ENCODE measurements at places on chromosomes 4 and X.
A peak's percentile ranks its signal among the peaks of the same experiment; 100 is the strongest.

- no peak for DNase-seq
Observed at GRCh38 chrX:17409566-17410290, 34.7 kb downstream of the NHS start.

GRCh38 chr4:1685235-1686150, 1.4 kb upstream of the FAM53A start:
- no peak for DNase-seq

DNA sequence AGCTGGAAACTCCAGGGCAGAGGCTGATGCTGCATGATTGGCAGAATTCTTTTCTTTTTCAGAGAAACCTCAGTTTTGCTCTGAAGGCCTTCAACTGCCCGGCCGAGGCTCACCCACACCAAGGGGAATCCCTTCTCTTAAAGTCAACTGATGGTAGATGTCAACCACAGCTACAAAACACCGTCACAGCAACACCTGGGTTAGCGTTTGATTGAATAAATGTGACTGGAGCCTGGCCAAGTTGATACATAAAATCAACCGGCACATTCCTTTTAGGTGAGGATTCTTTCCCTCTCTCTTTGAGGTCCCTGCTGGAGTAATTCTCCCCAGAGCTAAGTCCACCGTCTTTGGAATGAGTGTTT, 15.2 kb upstream of the KIAA0232 start:
- DNase-seq: no peak

GRCh38 chr4:4923201-4923600, 63.7 kb downstream of the MSX1 start:
- DNase-seq: no peak

DNA sequence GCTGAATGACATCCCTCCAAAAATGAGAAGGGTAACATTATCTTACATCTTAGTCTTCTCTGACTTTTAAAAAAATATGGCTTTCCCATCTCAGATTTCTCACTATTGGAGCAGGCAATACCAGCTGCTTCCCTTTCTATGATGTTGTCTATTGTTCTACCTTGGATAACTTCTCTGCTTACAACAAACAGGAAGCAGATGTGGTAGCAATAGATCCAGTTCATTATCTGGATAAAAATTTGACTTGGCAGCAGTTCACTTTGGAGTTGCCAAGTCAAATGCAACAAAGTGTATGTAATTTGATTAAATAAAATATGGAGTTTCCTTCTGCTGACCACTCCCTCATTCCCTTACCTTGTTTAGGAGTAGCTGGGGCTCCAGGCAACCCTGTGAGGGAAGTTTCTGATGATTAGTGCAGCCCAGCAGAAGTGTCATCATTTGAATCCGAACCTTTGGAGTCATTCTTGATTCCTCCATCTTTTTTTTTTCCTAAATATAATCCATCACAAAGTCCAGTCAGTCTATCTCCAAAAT, 72.0 kb upstream of the GPRIN3 start:
- no peak for DNase-seq

GRCh38 chrX:6813836-6814370, 279.0 kb upstream of the VCX3A start:
- DNase-seq: no peak

- no peak for DNase-seq
Observed at GRCh38 chrX:8741981-8742380, 10.0 kb upstream of the ANOS1 start.

DNA sequence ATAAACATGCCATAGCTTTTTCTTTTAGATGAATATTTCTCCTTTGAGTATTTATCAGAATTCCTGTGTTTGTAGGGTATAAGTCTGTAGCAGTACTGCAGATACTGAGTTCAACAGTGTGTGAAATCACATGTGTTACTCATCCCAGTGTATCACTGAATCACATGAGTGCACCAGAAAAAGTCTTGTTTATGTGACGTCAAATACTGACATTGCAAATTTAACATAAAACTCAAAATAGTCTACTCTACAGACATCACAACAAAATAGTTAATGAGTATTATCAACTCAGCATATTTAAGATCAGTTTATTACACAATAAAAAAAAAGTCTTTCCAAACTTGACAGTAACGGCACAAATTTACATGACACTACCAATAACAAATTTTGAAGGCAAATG, 221.3 kb downstream of the DCTD start:
- no peak for DNase-seq

GRCh38 chr4:82216219-82216618, 157.6 kb downstream of the HNRNPD start:
- DNase-seq: no peak

DNA sequence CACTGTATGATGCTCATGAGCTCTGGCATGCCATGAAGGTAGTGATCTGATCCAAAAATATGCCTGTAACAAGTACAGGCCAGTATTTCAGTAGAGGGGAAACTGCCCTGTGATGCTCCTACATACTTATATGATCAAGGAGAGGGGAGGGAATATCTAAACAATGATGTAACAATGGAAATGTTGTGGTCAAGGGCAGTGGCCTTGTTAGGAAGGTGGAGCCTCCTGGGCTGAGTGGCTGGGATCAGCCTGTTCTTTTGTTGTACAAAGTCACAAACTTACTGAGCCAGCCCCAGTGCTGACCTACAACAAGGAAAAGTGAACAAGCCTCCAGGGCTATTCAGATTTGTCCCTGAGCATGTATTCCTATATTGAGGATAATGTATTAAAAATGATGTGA, 70.3 kb downstream of the ANXA10 start:
- DNase-seq: no peak

DNA sequence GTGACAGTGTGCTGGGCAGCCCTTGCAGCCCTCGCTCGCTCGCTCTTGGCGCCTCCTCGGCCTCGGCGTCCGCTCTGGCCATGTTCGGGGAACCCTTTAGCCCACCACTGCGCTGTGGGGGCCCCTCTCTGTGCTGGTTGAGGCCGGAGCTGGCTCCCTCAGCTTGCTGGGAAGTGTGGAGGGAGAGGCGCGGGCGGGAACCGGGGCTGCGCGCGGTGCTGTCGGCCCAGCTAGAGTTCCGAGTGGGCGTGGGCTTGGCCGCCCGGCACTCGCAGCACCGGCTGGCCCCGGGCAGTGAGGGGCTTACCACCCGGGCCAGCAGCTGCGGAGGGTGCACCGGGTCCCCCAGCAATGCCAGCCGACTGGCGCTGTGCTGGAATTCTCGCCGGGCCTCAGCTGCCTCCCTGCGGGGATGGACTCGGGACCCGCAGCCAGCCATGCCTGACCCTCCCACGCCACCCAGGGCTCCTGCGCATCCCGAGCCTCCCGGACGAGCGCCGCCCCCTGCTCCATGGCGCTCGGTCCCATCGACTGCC, 770.1 kb upstream of the GALNTL6 start:
- DNase-seq: no peak

DNA sequence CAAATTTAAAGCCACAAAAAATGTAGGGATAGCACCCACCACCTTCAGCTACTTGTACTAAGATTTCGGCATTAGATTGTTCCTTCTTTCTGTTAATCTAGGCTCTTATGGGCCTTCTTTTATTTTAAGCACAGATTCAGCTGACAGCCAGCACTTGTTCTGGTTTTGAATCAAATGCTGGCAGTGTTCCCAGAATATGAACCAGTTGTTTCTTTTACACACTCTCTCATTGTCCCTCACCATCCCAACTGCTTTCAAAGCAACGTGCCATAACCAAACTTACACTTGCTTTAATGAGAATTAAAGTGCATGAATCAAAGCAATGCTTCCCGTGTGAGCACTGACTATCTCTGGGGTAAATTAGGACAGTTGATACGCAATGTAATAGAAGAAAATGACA, 744.5 kb upstream of the FAM241A start:
- DNase-seq: no peak

DNA sequence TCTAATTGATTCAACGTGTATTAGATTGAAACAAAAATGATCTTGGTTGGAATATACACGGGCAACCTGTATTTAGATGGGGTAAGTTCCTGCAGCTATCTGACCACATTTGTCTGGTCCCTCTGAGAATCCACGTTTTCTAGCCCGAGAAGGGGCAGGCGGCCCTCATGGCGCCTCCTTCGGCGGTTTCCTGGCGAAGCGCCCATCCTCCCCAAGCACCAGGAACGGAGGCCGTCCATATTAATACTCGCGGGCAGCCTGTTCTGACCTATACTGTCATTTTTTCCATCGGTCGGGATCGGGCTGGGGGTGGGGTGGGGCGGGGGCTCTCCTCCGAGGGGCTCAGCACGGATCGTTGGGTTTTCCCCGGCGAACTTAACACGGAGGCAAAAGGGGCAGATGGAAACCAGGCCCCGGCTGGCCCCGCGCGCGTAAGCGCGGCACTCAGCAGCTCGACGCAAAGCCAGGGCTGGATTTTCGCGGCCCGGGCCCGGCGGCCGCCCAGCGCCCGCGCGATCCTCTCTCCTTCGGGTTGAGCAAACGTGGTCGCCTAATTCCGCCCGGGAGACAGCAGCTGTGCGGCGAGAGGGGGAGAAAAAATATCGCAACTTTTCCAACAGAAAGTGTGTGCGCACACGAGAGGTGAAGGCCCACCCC, 77.2 kb upstream of the BCOR start:
- DNase-seq: no peak

DNA sequence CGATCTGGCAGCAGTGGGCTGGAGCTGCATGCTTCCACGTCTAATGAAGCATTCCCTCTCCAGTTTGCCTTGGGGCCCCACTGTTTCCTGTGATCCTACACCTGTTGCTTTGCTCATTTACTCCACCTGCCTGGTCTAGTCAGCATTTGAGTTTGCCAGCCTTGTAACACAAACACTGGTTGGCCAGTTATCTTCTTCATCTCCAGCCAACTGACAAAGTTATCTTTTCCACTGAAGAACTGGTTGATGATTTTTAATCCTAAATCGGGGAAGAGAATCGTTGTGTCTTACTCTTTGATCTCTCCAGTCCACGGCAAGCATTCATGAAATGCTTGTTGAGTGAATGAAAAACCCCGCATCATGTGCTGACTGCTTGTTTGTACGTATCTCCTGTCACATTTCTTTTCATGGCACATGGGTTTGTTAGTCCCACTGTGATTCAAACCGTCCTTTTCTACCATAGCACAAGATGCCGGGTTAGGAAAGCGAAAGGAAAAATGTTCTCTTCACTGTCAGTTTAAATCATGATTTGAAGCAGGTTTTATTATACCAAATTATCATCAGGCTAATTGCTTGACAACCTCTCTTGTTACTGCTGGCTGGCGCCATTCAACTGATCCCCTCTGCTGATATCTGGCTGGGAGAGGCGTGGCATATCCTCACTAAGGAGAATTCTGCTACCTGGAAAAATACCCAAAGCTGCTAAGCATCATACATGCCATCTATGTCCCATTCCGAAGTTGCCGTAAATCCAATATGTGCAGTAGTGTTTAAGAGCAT, 144.8 kb downstream of the SHROOM3 start:
- peak; percentile 20 for DNase-seq

- DNase-seq: no peak
Observed at GRCh38 chrX:25344161-25344936, 328.6 kb upstream of the ARX start.

- no peak for DNase-seq
Observed at GRCh38 chrX:10296576-10296975, 139.8 kb downstream of the CLCN4 start.

DNA sequence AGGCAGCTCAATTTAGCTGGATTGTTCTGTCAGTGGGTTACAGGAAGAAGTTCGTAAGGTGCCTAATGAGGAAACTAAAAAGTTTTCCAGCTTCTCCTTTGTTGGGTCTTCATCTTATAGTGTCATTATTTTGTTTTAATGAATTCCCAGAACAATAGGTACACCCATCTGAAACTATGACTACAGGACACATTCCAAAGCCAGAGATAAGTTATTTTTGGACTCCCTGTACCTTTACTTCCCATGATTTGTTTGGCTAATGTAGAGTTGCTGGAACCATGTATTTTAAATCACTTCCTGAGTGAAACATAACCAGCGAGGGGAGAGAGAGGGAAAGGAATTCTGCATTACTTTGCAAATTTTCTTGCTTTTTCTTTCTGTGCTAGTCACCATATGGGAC, 114.0 kb downstream of the CLCN5 start:
- DNase-seq: no peak

- no peak for DNase-seq
Observed at GRCh38 chrX:443536-444210, 57.0 kb upstream of the PPP2R3B start.

GRCh38 chr4:184097241-184097605, 120.5 kb downstream of the ENPP6 start:
- DNase-seq: no peak

DNA sequence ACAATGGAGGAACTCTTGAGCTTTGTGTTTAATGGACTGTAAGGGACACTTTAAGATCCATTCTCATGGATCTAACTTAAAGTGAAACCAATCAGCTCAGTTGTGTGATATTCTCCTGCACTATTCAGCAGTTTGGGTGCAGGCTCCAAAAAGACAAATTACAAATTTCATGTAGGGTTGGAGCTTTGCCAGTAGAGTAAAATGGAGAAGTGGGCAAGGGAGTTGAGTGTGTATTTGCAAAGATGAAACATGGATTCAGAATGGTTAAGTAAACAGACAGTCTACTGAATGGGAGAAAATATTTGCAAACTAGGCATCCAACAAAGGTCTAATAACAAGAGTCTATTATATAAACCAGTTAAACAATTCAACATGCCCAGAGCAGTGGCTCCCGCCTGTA, 21.2 kb upstream of the MID2 start:
- DNase-seq: no peak

DNA sequence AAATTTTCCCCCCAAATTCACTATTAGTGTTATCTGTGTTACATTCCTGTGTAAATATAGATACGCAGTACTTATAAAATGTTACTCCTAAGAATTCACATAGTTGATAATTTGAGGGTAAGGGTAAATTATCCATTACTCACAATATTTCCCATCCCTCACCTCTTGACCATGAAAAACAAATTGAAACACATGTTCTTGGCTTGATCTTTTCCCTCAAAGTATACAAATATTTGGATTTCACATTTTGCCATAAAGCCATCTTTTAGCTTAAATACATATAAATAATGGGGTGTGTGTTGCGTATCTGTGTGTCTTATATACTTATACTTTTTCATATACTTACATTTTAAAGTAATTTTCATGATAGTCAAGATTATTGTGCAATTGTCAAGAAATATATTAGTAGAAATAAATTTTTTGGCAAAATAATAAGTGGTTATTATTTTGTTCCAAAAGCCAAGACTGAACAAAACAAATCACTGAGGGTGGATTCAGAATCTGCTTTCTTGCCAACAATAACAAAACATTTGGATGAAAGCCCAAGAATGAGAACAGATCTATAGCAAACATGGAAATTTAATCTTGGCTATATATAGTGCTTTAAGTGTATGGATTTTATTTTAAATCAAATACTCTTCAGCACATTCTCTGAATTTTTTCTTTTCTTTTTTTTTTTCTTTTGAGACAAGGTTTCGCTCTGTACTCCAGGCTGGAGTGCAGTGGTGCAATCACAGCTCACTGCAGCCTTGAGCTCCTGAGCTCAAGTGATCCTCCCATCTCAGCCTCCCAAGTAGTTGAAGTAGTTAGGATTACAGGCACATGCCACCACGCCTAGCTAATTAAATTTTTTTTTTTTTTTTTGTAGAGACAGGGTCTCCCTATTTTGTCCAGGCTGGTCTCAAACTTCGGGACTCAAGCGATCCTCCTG, 48.5 kb upstream of the PRSS48 start:
- no peak for DNase-seq

GRCh38 chr4:144556636-144557035, 89.3 kb upstream of the HHIP start:
- no peak for DNase-seq

- DNase-seq: no peak
Observed at GRCh38 chr4:54659313-54659712, 1.6 kb downstream of the KIT start.

- no peak for DNase-seq
Observed at GRCh38 chr4:163762741-163763140, 268.3 kb downstream of the TMA16 start.

- peak; percentile 11 for DNase-seq
Observed at GRCh38 chr4:26787461-26788340, 72.9 kb upstream of the STIM2 start.
